ACHN (cell line): ENCODE measurements at places on chromosomes 11 and 22.

DNA sequence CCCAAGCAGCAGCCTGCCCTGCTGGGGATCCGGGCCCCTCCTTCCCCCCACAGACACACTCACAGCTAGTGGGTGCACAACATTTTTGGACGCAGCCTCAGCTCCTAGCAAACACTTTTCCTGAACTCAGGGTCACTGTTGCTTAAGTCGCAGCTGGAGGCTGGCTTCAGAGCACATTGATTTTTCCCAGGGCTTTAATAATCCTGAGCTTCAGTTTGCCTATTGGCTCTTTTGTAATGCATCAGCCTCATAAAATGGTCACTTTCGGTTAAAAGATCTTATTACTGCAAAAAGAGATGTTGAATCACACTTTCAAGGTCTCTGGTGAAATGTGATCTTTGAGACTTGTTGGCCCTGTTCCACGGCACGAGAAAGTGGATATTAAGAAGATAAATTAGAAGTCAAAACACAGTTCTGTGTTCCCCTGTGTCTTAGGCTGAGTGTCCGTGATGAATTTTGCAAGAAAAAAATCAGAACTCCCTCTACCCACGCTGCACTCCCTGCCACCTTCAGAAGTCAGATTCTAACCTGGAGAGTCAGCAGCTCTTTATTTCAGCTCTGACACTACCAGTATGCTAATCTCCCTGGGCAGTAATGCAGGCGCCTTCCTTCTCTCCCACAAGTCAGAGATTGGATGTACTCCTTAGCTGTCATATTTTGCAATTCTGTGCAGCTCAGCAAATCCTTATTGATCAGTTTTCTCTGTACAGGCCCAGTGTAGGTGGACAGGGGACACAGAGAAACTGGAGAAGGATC, 158.2 kb upstream of the E2F8 start:
- DNase-seq: no peak

DNA sequence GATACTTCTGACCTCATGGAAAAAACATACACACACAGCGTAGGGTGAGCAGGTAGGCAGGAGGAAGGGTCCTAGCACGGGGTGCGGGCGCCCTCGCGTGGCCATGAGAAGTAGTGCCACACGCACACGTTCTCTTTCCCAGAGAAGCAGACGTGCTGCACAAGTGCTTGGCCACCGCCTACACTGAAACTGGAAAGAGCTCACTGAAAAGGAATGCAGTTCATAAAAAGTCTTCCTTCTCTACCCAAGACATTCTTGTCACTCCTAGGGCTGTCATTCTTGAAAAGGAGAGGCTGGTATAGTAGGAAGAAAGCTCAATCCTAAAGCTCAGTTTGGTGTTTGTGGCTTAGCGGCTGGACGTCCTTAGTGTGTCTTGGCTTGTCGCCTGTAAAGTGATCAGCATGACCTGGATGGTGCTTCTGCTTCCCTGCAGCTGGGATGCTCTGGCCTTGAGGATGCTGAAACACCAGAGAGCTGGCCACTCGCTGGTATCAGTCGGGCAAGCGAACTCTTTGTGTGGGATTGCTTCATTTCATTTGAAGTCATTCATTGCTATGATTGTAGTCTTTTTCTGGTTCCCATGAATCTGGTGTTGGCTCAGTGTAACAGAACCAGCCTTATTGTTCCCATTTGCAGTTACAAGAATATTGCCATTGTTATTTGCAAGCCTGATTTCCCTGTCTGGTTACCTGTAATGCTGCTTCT, 303.8 kb downstream of the NTM start:
- peak; percentile 38 for DNase-seq

DNA sequence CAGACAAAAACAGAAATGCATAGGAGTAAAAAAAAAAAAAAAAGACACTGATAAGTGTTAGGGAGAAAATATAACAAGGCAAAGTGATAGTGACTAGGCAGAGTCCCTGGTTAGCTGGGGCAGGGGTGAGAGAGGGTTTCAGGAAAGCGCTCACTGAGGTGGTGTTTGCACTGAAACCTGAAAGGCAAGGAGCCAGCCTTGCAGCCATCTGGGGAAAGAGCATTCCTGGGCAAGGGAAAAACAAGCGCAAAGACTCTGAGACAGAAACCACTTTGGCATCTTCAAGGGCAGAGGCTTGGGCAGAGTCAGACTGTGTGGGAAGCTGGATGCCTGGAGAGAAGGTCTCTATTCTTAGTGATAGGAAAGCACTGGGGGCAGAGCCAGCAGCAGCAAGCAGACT, 14.5 kb downstream of the CLMP start:
- no peak for DNase-seq

DNA sequence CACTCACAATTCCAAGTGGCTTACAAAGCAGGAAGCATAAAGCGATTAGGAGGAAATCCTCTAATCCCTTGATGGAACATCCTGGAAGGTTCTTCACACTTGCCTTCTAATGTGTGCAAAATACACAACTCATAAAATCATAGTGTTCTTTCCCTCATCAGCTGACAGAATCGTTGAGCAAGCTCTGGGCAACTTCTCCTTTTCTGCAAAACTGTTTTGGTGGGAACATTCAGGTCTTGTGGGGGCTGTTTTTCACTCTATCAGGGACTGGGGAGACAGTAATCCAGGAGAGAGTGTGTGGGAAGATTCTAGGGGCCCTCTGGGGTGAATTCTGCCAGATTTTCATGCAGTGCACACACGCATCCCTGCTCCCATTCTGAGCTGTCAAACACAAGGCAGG, 53.2 kb downstream of the IRAG1 start:
- DNase-seq: no peak

DNA sequence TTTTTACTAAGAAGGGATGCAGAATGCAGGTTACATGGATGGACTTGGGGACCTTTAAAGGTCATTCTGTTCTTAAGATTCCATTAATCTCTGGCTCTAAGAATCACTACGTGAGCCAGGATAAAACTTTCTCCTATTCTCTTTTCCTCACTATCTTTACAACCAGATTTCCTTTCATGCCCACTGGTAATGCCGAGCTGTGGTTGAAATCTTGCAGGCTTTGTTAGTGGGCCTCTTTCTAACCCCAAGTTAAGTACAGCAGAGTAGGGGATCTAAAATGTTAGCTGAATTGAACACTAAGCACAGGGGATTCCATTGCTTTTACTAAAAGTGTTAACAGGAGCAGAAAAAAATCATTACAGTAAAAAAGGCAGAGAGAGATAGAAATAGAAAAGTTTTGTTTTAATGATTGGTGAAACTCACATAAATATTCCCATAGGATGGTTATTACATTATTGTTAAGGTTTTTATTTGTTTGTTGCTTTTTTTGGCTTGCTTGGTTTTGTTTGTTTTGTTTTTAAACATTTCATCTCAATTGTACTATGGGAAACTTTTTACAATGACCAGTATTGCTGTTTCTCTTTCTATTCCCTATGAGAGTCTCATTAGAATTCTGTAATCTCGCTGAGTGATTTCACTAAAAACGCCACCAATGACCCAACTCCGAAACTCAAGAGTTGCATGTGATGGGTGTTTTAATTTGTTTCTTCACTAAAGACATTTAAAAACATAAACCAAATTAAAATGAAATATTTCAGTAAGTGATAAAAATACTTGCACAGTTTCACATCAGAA, 54.1 kb upstream of the HTATIP2 start:
- DNase-seq: no peak

DNA sequence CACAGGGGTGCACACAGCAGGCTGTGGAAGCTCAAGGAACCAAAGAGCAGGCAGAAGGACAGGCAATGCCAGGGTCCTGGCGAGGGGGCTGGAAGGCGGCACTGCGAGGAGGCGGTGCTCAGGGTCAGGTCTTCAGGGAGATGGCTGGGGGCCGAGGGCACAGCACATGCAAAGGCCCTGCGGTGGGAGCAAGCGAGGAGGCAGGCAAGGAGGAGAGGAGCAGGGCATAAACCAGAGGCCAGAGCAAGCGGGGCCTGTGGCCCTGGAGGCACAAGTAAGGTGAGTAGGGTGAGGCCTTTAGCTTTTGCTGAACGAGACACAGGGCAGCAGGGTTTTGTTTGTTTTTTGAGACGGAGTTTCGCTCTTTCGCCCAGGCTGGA, 126.9 kb downstream of the ARHGAP8 start:
- DNase-seq: no peak

DNA sequence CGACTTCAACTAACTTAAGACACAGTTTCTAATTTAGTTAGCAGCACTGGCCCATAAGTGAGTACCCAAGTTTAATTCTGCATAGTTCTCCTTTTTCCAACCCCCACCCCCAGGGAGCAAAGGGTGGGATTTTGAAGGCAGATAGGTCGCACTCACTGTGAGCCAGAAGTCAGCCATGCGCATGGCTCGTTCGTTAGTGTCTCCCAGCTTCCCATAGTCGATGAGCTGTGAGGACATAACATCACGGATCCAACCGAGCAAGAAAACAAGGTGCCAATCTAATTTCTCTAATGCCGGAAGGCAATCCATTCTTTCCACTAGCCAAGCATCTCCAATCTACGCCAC, 577 bp downstream of the MRPL17 start:
- DNase-seq: no peak

GRCh38 chr11:114438303-114438702, 964 bp upstream of the REXO2 start:
- no peak for DNase-seq
